Camera-type eye (tissue), 1 donor: ENCODE measurements at places on chromosomes 4 and X. TPM values are rescaled to one million over a fixed set of nuclear protein-coding genes. Genes with fewer than 3 reads are reported as not detected.

Gene CYSLTR1
- 5.2 TPM for total RNA-seq

Gene ESX1
- not detected for total RNA-seq

Gene TRPC5OS
- 0.22 TPM for total RNA-seq

Gene CEP44
- 61.9 TPM for total RNA-seq
